Fibroblast of skin of abdomen (primary cell): ENCODE measurements at places on chromosomes 13 and 19.
A peak's percentile ranks its signal among the peaks of the same experiment; 100 is the strongest.

DNA sequence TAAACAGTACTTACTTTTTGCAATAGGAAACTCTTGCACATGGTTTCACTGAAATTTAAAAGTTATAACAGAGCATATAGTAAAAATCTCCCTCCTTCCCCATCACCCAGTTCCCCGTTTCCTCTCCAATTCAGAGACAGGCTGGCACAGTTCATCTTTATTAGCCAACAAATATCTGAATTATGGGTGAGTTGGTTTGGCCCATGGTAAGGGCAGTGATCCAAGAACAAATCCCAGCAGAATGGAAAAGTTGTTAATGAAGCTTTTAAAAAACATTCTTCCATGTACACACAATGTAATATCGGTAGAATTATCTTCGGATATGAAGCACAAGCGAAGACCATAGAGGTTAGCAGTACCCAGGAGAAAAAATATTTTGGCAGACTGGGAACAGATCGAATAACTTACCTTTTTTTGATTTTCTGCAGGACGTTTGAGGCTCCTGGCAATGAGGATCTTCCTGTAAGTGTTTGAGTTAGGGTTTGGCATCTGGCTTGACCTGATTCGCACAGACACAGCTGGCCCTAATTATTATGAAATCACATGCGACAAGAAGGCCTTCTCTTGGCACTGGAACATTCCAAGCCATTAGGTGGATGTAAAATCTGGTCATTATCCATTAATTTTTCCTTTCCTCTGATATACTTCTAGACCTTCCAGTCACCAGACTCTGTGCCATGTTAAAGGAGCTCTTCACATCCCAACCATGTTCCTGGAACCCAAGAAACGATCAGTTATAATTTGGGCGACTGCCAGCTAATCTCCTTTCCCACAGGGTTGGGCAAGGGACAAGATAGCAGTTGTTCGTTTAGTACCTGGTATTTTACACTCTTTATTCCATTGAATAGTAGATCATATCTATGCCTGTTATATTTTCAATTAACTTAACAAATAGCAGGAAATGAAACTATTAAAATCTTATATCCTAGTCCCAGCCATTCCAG lies 139.4 kb upstream of the TSC22D1 start:
- DNase-seq: no peak

DNA sequence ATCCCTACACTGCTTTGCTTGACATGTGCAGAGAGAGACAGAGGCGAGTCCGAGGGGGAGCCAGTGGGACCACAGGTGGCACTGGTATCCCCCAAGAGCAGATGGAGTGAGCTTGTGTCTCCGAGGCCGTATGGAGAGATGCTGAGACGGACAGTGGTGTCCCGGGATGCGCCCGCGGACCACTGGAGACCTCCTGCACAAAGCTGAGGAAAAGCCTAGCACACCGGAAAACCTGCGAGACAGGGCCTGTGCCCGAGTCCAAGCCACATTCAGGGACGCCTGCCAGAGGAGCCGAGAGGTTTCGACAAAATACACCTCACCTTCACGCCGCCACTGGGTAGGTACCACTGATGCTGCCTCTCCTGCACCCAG lies 66.0 kb upstream of the ZNF527 start:
- no peak for DNase-seq

DNA sequence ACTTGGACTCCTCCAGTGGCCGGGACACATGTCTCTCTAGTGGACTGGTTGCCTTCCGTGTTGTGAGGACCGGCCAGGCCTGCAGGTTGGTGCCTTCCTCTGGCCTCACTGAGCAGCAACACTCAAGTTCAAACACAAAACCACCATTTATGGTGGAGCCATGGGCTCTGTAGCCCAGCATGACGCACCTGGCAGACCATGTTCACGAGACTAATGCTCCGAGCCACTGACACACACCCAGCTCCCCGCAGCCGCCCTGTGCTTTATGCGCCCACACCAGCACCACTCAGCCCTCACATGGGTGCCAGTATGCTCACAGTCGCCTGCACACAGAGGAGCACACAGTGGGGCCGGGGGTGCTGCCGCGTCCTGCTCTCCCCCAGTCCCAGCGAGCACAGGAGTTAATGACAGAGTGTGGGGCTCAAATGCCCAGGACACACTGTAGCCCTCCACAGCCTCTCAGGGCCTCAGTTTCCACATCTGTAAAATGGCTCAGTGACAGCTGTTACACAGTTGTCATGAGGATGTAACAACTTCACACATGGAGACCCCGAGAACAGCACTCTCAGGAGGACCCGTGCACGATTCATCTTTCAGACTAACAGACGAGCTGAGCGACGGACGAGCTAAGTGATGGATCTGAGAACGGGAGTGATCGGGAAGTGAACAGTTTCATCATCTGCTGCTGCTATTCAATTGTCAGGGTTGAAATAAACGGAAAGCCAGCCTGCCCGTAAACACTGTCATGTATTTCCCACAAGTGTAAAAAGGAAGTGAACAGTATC lies 7.8 kb downstream of the GAS6 start:
- no peak for DNase-seq

DNA sequence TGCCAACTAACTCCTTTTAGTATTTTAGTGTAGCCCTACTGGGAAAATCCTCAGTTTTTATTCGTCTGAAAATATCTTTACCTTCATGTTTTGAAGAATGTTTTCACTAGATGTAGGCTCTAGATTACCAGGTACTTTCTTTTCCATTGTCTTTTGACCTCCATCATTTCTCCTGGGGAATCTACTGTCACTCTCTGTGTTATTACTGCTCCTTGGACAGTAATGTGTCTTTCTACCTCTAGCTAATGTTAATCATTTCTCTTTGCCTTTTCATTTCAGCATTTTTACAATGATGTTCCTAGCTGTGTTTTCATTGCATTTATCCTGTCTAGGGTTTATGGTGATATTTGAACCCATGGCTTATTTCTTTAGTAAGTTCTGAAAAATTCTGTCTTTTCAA lies 61.9 kb downstream of the SPACA7 start:
- no peak for DNase-seq

DNA sequence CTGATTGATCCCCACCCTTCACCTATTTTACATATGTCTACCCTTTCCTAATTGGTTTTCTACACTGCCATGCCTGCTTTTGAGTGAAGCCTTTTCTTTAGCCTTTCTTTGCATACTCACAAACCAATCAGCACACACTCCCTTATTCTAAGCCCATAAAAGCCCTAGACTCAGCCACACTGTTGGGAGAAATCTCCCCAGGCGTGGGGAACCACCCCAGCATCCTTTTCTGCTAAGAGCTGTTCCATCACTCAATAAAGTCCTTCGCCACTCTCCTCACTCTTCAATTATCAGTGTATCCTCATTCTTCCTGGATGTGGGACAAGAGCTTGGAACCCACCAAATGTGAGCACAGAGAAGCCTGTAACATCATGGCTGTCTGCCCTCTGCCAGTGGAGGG lies 343.6 kb downstream of the SLITRK1 start:
- no peak for DNase-seq

- no peak for DNase-seq
Measured at GRCh38 chr19:43489310-43489709, 15.2 kb downstream of the PHLDB3 start.

GRCh38 chr19:5128251-5128935 lies 159.5 kb downstream of the KDM4B start:
- DNase-seq: peak; percentile 47
